Pons (tissue), 1 donor: ENCODE measurements at places on chromosomes 16 and 17.

GRCh38 chr16:1812732-1813163, 13.9 kb downstream of the HAGH start:
- DNase-seq, result no peak

DNA sequence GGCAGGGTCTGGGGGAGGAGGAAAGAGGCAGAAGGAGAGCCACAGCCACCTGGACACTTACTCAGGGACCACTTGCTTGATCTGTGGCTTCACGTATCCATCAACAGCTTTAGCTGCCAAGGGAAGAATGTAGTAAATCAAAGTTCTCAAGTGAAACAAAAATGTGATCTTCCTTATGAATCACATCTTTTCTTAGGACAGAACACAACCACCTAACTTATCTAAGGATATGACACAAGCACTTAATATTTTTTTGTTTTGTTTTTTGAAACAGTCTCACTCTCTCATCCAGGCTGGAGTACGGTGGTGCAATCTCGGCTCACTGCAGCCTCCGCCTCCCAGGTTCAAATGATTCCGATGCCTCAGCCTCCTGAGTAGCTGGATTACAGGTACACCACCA, 8.4 kb upstream of the GHDC start:
- DNase-seq, result no peak

GRCh38 chr16:51641191-51641765, 490.2 kb upstream of the SALL1 start:
- no peak for DNase-seq

DNA sequence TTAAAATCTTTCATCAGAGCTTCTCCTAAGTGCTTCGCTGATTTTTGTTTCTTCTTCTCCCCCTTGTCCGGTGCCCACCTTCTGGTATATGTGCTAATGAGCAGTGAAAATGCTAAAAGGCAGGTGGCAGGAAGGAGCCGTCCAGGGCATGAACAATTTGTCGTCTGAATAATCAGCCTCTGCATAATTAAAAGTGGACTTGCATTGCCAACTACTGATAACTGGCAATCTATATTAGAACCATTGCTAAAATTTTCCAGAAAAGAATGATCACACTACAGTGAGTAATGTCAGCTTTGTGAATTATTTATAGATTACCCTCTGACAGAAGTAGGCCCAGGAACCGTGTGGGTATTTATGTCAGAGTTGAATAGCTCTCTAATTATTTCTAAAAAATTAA, 28.1 kb downstream of the SERPINF1 start:
- DNase-seq, result no peak

GRCh38 chr16:29765167-29766032, 12.7 kb upstream of the ZG16 start:
- DNase-seq, result no peak

GRCh38 chr17:73600103-73600871, 44.0 kb downstream of the SDK2 start:
- no peak for DNase-seq

GRCh38 chr17:73998653-73999645, 204.5 kb upstream of the RPL38 start:
- no peak for DNase-seq

DNA sequence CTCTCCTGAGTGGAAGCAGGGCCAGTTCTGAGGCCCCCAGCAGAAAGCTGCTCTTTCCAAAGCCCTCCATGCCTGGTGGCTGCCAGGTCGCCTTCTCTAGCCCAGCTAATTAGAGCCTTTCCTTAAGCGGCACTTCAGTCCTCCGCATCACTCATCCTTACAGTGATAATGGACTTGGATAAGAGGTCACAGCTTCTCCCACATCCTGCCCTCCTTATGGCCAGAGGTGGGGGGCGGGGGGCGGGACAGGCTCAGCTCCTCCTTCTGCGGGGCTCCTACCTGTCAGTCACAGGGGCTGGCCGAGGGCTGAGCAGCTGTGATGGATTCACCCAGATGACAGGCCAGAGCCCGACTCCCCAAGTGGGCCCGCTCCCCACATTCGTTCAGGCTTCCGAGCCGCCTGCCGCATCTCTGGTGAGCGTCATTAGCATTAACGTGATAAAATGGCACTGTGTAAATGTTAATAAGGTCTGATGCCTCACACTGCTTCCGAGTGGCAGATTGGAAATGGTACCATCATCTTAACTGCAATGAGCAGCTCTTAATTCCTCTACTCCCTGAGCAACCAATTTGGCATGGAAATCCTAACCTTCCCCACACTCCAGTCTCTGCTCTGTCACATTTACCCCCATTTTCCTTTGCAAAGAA, 41.3 kb downstream of the GRIN2C start:
- DNase-seq, result no peak

DNA sequence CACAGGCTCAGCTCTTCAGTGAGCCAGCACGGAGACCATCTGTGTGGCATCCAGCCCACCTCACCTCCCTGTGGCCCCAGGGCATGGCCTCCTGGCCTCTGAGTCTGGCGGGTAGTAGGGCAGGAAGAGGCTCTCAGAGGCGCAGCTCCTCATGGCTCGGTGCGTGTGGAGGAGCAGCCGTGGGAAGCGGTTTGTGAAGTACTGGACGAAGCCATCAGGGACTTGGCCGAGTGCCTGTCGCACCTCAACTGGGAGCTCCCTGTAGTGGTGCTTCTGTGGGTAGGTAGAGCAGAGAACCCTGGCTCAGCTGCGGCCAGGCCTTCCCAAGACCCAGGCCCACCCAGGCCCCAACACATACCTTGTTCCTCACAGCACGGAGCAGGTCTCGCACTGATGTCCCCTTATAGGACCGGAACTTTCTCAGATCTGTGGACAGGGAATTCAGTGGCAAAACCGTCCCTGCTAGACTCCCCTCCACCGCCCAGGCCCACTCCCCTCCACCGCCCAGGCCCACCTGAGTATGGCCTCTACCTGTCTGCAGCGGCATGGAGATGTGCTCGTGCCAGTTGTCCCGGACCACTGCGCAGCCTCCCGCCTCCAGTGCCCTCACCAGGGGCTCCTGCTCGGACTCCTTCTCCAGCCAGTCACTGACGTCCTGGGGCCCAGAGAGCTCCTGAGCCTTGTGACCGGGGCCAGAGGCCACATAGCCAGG, 12.2 kb downstream of the PLK1 start:
- no peak for DNase-seq

- no peak for DNase-seq
These were observed 396.4 kb upstream of the CCL2 start for GRCh38 chr17:33858682-33859081.

GRCh38 chr17:49437696-49438435, 23.2 kb upstream of the PHB1 start:
- DNase-seq, result no peak
